ENCODE measurements at places on chromosomes 6 and 20.
A peak's percentile ranks its signal among the peaks of the same experiment; 100 is the strongest.

DNA sequence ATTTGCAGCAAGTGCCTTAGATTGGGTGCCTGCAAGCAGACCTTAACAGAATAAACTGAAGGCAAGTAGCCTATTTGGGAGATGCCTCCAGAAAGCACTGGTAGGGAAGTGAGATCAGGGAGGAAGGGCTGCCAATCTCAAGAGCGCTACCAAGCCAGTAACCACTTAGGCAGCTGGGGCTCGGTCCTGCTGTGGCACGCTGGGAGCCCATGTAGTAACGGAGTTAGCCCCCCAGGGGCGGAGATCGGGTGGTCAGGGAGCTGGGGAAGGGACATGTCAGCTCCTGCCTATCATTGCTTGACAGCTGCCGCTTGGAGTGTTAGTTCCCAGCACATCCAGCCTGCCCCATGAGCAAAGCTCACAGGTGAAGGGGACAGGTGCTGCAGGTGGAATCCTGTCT is 127.0 kb downstream of the CEBPB start:
- DNase-seq: no peak

GRCh38 chr20:38973645-38974044 is 11.5 kb downstream of the DHX35 start:
- DNase-seq: peak; percentile 52

GRCh38 chr6:91020744-91021143 is 433.9 kb upstream of the MAP3K7 start:
- DNase-seq: no peak

DNA sequence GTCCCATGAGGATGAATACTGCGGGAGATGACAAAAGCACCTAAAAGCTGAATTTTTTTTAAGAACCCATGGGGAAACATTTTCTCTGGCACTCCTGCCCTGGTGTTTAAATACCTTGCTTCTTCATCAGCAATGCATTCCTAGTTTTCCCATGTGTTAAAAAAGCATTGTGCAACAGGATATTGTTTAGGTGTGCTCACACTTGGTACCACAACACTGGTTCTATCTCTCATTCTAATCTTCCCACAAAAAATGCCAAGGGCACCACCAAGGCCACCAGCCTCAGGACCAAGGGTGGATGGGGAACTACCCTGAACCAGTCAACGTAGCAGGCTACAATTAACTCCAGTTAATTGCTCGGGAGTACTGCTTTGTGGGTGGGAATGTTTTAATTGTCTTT is 50.9 kb downstream of the ALDH5A1 start:
- no peak for DNase-seq

GRCh38 chr6:37919417-37920157 is 100.1 kb downstream of the ZFAND3 start:
- peak; percentile 64 for DNase-seq

- no peak for DNase-seq
Observed at GRCh38 chr6:169832247-169832948, 81.0 kb downstream of the ERMARD start.

DNA sequence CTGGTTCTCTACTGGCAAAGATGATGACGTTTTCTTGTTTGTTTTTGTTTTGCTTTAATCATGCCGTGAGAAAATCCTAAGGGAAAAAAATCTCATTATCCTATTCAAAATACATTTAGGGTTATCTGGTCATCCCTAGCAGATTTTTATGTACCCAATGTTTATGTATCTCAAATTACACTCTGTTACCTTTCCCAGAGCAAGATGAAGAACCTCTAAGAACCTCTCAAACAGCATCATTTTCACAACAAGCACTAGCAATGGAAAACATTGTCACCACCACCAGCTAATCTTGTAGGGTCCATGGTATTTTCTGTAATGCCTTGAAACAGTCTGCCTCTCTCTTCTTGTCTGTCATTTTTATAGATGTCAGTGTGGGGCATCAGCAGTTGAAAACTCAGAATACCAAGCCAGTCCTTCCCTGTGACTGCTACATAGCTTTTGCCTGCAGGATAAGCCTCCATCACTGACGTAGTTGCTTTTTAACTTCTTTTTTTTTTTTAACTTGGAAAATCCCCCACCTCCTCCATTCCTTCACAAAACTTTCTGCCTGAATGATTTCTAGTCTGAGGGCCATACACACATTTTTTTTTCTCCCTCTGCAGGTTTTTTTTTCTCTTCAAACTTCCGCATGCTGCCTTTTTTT is 2.4 kb upstream of the SNAP25 start:
- no peak for DNase-seq

GRCh38 chr20:23362392-23363256 is 642 bp downstream of the GZF1 start:
- DNase-seq: no peak

- no peak for DNase-seq
Observed at GRCh38 chr20:8974009-8974708, 94.7 kb upstream of the PLCB4 start.

- DNase-seq: peak; percentile 9
Observed at GRCh38 chr20:64161356-64162238, 2.7 kb upstream of the MYT1 start.

DNA sequence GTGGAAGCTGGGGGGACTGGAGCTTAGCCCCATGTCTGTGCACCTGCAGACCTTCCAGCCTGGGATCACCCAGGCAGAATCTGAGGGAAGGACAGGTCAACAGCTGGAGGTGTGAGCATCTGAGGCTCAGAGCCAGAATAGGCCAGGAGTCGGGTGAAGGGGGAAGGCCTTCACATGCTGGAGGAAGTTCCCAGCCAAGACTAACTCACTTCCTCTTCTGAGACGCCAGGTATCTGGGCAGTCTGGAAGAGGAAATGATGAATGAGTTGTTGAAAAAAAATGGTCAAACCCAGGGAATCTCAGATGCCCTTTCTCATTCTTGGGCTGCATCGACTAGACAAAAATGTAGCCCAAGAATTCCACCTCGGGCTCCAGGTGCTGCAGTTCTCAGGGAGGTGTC is 73.6 kb upstream of the TIAM2 start:
- no peak for DNase-seq

GRCh38 chr6:76004202-76004601 is 68.3 kb downstream of the IMPG1 start:
- no peak for DNase-seq

- DNase-seq: no peak
Observed at GRCh38 chr6:119501798-119502483, 152.4 kb upstream of the MAN1A1 start.

DNA sequence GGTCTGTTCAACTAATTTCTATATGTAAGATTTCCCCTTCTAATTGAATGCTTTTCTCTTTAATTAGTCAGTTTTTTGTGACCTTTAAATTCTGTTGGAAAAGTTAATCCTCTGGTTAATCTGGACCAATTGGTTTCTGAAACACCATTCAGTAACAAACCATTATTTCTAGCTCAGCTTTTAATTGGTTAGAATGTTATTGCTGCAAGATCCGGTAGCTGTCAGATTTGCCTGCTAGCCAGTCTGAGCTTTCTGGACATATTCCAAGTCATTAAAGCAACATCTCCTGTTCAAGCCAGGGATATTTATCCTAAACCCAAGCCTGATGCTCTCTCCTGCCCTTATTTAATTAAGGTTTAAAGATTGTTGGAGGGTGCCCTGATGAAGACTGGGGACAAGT is 55.1 kb upstream of the FBXL4 start:
- DNase-seq: no peak

GRCh38 chr6:387293-387741 is 4.2 kb upstream of the IRF4 start:
- DNase-seq: no peak

Measured in fibroblast of skin of left quadriceps (primary cell).